Stimulated activated CD4-positive, alpha-beta T cell treated with anti-CD3 and anti-CD28 coated beads, Interleukin-12 subunit alpha, Interleukin-12 subunit beta, amount 100 ng/mL, for 4 hours (primary cell): ENCODE measurements at places on chromosomes 4 and X.

DNA sequence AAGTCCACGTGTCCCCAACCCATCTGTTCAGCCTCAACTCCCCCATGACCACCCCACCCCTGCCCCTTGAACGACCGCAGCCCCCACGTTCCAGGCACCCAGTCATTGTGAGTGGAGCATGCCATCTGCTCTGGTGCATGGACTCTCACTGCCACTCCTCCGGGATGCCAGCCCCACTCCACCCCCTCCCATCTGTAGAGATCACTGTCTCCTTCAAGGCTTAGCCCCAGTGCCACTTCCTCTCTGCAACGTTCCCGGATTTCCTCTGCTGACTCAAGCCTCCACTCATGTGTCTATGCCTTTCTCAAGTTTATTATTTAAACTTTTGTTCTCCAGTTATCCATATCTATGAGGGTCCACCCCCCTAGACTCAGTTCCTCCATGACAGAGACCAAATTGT lies 54.0 kb downstream of the MAML3 start:
- no peak for DNase-seq

GRCh38 chr4:15652841-15653240 lies 2.3 kb downstream of the FBXL5 start:
- DNase-seq: no peak

- no peak for DNase-seq
Observed at GRCh38 chrX:52284865-52285264, 84.0 kb upstream of the XAGE2 start.

GRCh38 chr4:7367406-7367805 lies 67.3 kb downstream of the PSAPL1 start:
- no peak for DNase-seq

GRCh38 chr4:143021384-143021783 lies 163.3 kb upstream of the USP38 start:
- DNase-seq: no peak

DNA sequence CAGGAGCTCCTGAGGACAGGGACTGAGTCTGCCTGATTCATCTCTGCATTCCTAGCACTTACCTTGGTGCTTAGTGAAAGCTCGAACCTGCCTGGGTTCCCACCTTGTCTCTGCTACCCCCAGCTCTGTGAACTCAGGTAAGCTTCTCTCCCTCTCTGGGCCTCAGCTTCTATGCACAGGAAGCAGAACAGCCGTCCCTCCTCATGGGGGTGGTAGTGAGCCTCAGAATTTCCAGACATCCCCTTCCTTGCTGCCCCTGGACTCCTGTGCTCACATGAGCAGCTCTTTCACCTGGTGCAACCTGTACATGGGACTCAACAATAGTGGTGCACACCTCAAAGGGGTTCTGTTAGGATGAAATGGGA lies 50.8 kb downstream of the HTRA3 start:
- DNase-seq: no peak

- DNase-seq: no peak
Observed at GRCh38 chr4:154471526-154472331, 19.9 kb downstream of the DCHS2 start.

DNA sequence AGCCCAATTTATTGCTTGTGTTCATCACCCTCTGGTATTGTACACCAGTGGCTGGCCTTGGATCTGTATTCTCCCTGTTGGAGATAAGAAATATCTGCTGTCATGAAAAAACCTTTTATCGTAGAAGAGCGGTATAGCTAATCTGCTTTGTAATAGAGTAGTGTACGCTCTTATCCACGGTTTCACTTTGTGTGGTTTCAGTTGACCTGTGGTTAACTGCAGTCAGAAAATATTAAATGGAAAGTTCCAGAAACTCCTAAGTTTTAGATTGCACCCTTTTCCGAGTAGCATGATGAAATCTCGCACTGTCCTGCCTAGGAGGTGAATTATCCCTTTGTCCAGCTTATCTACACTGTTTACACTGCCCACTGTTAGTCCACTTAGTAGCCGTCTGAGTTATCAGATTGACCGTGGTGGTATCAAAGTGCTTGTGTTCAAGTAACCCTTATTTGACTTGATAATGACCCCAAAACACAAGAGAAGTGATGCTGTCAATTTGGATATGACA lies 42.4 kb downstream of the KDM6A start:
- no peak for DNase-seq

- DNase-seq: no peak
Observed at GRCh38 chr4:78557841-78558240, 6.3 kb downstream of the ANXA3 start.

GRCh38 chrX:118558926-118559325 lies 63.3 kb downstream of the DOCK11 start:
- no peak for DNase-seq

- peak; percentile 85 for DNase-seq
Observed at GRCh38 chr4:986879-987623, at the start of gene IDUA. Gene IDUA, plus strand, starts transcription at chr4:987044. Its CDS starts 41 bp downstream, at chr4:987085.
